ENCODE measurements at places on chromosomes 3 and 15.

- no peak for DNase-seq
These were observed 14.3 kb downstream of the ZBTB38 start for GRCh38 chr3:141382571-141382970.

- no peak for DNase-seq
These were observed 2.3 kb downstream of the GORASP1 start for GRCh38 chr3:39104961-39105686.

DNA sequence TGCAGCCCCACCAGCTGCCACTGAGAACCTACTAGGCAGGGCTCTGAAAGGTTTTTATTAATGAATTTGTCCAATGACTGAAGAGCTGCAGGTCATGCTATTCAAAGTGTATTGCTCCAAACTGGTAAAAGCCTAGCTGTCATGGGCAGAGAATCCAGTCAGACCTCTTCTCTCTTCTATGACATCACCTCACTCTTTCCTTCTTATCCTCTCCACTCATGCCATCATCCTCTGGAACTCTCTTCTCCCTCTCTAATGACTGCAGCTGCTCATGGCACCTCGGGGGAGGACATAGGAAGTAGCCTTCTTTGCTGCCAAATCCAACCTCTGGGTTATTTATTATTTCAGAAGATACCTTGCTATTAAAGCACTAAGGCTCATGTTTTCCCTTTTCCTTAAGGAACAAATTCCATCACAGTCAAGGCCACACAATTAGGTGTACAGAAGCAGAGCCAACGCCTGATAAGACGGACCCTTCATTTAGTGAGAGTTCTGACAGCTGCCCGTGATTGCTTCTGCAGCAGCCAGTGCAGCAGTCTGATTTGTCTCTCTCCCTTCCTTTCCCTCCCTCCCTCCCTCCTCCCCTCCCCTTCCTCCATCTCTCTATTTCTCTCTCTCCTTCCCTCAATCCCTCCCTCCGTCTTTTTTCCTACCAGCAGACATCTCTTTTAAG lies 87.0 kb upstream of the ONECUT1 start:
- DNase-seq = no peak

- DNase-seq = no peak
These were observed 109.6 kb upstream of the UMPS start for GRCh38 chr3:124620600-124621063.

- no peak for DNase-seq
These were observed 305.6 kb downstream of the LSAMP start for GRCh38 chr3:116139641-116140040.

DNA sequence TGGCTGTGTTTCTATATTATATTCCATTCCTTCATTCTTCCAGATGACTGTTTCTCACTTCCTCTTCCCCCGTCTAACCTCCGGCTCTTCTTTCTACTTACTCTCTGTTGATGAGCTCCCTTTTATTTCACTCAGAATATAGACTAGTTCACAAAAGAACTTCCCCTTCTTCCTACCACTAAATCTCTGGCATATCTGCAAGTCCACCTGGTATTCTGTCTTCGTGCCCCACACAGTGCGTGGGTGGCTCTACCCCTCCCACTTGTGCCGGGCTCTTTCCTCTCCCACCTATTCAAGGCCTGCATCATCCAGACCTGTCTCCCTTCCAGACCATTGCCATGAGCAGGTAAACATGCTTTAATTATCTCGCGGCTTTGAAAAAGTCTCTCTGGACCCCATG lies 73.0 kb downstream of the SCN10A start:
- no peak for DNase-seq

GRCh38 chr3:196689941-196690660 lies 21.9 kb downstream of the CEP19 start:
- no peak for DNase-seq

- DNase-seq = no peak
These were observed 14.6 kb downstream of the NEK4 start for GRCh38 chr3:52756141-52756540.

DNA sequence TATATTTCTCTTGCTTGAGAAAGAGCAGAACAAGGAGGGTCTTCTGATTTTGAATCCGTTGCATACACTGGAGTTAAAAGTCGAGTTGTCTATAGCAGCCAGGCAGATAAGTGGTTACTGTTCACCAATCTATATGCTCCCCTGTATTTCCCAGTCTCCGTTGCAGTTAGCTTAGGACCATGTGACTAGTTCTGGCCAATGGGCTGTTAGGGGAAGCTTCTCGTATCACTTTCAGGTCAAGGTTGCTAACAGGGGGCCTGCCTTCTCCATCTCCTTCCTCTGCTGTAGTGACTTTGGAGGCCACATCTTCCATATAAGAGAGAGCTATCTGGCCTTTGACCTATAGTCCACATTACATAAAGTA lies 188.5 kb upstream of the KBTBD8 start:
- no peak for DNase-seq

GRCh38 chr15:100191161-100191560 lies 150.6 kb downstream of the ADAMTS17 start:
- DNase-seq = no peak

GRCh38 chr15:59174835-59175831 lies 31.5 kb upstream of the LDHAL6B start:
- DNase-seq = peak; percentile 10

DNA sequence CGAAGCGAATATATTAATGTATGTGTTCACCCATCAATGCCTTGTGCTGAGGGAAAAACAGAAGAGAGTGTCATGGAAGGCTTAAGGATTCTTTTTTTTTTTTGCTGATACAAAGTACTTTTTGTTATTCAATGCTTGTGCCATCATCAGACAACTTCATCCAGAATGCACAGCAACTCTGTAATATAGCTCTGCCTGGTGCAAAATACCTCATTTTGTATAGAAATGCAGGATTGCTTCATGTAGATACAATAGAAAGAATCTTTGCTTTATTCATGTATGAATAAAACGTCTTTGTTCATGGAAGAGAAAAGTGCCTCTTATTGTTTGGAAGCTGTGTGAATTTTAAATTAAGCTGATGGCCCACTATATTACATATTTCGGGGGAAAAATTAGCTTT lies 62.9 kb downstream of the SH3GL3 start:
- no peak for DNase-seq

DNA sequence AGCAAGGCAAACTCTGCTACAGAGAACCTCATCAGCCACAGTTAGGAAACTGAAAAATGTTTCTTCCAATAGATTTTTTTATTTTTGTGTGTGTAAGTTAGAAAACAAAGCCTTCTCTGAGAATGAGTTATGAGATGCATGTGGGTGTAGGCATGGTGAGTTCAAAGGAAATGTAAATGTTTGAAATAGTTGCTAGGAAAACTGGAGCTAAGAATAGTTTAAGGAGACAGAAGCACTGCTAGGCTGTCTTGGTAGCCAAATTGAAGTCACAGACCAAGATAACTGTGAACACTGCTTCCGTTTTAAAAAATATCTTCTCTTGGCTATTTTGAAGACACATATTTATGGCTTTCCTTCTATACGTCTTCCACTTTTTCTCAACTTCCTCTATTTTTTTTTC lies 1501.2 kb upstream of the CADM2 start:
- DNase-seq = no peak

DNA sequence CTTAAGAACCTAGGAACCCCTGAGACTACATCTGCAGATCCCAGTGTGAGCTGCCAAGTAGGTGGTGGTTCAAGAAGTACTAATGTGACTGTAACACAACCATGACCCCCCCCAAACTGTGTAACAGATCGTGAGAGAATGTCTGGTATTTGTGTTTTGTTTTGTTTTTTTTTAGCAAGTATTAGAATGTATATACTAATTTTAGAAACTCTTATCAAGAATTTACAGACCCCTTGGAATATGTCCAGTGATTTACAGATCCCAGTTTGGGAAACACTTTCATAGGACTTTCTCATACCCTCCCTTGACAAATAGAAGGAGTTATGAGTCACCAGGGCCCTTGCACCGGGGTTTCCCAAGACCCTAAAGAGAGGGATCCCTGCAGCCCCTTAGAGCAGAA lies 79.8 kb downstream of the SEMA5B start:
- no peak for DNase-seq

All from central memory CD8-positive, alpha-beta T cell (primary cell).